H9 (cell line): ENCODE measurements at places on chromosomes 3 and 15.

DNA sequence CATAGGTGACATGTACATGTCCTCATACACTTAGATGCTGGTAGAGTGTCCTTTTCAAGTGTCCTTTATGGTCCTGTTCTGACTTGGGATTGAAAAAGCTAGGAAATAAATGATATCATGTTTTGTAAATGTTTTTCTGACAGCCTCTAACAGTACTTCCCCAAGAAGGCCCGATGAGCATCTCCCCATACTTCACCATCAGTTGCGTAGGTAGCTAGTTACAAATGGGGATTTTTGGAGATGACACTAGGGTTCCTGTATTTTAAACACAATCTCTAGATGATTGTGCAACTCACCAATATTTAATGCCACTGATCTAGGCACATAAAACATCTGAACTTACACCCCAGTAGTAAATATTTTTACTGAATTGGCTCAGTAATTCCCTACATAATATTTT lies 27.8 kb downstream of the SLC25A26 start:
- DNase-seq = no peak

DNA sequence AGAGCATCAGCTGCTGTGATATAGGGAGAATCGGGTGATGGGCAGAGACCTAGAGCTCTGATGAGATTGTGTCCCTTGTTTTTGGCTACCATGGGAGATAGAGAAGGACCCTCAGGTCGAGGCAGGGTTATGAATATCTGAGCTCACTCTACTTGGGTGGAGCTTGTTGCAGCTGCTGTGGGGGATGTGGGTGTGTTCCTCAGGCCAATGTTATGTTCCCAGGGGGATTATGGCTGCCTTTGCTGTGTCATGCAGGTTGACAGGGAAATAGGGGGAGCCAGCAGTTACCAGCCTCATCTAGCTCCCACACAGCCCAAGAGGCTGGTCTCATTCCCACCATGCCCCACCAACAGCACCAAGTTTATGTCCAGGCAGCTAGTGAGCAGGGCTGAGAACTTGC lies 131.5 kb downstream of the TRIM42 start:
- DNase-seq = no peak

DNA sequence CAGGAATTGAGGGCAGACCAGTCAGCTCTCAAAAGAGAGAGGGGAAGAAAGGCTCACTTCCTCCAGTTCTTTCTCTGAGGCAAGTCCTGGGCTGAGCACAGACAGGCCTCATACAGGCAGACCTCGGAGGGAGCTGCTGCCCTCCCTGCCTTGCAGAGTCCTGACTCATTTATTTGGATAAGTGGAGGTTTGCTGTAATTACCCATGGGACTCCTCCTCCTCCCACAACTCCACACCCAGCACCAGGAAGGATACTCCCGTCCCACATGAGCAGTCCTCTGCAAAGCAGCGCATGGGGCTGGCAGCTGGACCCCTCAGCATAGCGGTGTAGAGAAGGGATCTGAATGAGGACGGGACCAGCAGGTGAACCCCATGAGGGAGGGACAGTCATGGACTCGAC lies 13.4 kb upstream of the SCN10A start:
- DNase-seq = no peak

DNA sequence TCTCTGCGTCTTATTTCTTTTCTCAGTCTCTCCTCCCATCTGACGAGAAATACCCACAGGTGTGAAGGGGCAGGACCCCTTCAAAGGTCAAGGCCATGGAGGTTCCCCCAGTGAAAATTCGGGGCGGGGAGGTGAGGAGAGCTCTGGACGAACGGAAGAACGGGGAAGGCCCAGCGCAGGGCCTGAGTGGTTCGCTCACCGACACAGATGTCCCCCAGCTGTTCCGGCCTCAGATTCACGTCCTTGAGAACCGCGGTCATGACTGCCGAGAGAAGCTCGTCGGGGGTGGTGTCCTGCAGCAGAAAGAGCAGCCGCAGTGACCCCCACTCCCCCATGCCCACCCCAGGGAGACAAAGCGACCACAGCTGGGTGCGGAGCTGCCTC lies 542 bp downstream of the ACAA1 start:
- DNase-seq = no peak

DNA sequence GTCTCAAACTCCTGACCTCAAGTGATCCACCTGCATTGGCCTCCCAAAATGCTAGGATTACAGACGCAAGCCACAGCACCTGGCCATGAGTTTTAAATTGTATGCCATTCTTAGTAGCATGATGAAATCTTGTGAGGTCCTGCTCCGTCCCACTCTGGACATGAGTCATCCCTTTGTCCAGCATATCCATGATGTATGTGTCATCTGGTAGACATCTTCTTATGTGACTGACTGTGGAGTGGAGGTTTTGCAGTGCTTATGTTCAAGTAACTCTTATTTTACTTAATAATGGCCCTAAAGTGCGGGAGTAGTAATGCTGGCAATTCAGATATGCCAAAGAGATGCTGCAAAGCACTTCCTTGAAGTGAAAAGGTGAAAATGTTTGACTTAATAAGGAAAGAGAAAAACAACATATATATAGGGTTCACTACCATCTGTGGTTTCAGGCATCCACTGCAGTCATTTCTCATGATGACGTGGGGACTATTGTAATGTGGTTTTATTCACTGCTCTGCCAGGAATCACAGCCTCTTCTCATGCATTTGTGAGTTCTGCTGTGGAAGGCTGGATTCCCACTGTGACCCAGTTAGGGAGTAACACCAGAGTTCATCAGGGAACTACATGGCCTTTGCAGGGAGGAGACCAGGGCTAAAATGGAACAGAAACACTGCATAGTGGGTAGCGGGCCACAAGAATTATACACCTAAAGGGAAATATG lies 204.6 kb upstream of the STRIT1 start:
- DNase-seq = no peak

- DNase-seq = no peak
These were observed 205.2 kb upstream of the SATB1 start for GRCh38 chr3:18630295-18630694.

GRCh38 chr15:51533672-51534398 lies 88.7 kb downstream of the DMXL2 start:
- no peak for DNase-seq

DNA sequence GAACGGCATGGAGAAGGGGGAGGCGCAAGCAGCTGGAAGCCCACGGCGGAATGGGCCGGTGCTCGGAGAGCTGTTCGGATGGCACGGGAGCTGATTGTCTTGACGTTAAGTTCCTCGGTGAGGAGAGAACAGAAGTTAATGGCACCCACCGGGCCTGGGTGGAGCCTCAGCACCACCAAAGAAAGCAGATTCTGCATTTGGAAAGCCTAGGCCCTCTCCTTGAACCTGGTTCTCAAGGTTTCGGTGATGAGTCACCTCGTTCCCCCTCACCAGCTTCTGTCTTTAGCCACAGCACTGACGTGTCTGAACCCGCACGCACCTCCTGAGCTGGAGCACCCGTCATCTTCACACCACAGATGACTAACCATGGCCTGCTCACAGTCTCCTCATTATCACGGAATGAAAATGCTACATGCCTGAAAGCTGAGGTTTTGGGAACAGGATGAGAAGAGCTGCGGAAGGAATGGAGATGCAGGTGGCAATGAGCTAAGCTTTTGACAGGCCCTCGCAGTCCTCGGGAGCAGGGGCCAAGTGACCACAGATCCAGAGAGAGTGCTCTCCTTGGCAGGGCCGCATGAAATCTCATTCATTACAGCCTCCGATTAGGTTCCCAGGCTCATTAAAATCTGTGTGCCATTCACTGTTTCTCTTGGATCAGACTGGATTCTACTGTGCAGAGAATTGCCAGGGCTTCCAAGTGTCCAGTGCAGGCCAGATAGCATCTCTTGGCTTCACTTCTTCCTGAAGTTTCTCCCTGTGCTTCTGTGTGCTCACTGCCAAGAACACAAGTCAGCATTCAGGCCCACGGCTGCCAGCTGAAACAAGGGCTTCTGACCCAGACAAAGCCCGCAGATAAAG lies 96.3 kb upstream of the DLG1 start:
- DNase-seq = no peak

GRCh38 chr3:110413807-110414748 lies 657.5 kb upstream of the NECTIN3 start:
- DNase-seq = no peak

DNA sequence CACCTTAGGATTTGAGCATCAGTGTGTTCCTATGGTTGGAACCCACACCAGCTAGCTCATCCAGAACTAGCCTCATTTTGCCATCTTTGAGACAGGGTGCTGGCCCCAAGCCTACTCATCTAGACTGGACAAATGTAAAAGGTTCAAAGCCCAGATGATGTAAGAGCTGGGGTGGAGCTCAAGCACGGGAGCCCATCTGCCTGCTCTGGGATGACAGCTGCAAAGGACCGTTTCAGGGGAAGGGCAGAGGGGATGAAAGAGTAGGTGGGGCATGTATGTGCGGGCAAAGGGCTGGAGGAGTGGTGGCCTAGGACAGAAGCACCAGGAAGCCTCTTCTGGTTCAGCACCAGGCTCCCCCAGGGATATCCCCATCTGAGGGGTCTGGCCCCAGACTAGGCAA lies 15.8 kb downstream of the CLK3 start:
- peak; percentile 20 for DNase-seq

DNA sequence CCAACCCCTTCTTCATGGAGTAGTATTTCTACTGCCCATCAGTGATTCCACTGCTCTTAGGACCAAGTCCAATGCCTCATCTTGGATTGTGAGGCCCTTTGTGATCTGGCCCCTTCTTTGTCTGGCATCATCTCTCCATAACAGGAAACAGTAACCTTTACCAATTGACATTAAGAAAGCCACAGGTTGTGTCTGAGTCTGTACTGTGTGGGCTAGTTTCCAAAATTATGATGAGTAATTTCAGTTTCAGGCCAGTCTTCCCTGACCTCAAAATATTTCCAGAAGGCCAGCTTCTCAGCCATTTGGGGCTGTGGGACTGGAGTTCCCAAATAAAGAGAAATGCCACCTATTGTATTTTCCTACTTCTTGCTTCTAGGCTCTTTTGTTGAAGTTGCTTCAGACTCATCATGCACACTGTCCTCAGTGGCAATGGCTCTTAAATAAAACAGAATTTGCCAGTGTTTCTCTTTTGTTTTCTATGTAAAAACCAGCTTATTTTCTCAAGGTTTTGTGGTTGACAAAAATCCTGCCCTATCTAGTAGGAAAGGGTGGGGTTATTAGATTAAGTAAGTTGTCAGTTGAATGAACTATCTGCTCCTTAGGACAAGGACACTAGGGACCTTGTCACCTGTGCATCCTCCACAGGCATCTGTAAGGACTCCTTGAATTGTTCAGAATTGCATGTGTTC lies 47.0 kb upstream of the ACKR4 start:
- no peak for DNase-seq

- DNase-seq = no peak
These were observed 4.4 kb downstream of the GATA2 start for GRCh38 chr3:128488636-128488990.

DNA sequence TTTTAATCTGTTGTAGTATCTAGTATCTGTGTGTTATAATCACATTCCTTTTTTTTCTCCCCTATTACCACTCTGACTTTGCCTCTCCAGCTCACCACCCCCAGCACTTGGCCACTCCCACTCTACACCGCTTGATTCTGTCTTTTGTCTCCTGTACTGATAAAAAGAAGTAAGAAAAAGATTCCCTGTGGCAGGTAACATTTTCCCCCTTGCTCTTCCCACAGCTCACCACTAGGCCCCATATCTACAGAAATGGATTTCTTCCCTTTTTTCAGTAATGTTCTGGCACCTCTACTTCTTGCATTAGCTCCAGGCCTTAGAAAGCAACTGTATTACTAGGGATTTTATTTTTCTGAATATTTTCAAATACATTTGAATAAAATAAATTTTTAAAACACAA lies 25.6 kb downstream of the KCNH8 start:
- peak; percentile 43 for DNase-seq

- DNase-seq = no peak
These were observed 128.3 kb downstream of the ALCAM start for GRCh38 chr3:105495021-105495420.

GRCh38 chr3:2133146-2133545 lies 34.5 kb downstream of the CNTN4 start:
- no peak for DNase-seq
